ENCODE measurements at places on chromosomes 2 and 18.
A peak's percentile ranks its signal among the peaks of the same experiment; 100 is the strongest.

DNA sequence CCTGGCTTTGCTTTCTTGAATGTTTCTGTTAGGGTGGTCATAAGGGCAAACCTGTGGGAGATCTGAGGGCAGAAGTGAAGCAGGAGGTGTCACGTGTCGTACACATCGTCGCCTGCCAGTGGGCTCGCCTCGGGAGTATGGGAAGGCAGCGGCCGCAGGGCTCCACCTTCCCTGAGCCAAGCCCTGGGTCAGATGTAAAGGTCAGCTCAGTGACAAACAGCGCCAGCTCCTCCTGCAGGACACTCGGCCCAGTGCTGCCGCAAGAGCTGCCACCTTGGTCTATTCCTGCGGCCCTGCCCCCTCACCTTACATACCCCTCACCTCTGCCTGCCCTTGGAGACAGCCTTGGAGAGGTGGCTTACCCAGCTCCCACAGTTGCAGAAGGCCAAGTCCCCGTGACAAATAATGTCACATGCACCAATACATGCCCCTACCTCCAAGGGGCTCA, 64.2 kb downstream of the PSMG2 start:
- no peak for DNase-seq

- peak; percentile 88 for DNase-seq
These were observed 41.3 kb downstream of the PSMG2 start for GRCh38 chr18:12744103-12744502.

GRCh38 chr18:48455555-48456478, 46.6 kb upstream of the ZBTB7C start:
- peak; percentile 84 for DNase-seq

DNA sequence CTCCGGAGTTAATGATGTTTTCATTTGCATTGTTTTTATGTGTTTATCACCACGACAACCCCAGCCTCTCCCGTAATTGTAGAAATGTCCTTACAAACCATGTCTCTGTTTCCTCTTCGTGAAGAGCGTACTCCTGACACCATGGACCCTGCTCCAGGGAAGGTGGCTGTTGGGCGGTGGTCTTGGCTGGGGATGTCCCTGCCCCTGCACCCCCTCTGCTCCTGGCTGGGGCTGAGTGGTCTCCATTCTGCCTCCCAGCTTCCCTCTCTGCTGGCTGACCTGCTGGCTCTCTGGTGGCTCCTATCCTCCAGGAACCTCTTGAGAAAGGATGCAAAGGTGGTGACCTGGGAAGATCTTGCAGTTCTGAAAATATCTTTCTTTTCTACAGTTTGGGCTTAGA, 81.1 kb downstream of the ASB1 start:
- DNase-seq, result no peak

GRCh38 chr2:196268538-196269338, 97.4 kb upstream of the STK17B start:
- no peak for DNase-seq

DNA sequence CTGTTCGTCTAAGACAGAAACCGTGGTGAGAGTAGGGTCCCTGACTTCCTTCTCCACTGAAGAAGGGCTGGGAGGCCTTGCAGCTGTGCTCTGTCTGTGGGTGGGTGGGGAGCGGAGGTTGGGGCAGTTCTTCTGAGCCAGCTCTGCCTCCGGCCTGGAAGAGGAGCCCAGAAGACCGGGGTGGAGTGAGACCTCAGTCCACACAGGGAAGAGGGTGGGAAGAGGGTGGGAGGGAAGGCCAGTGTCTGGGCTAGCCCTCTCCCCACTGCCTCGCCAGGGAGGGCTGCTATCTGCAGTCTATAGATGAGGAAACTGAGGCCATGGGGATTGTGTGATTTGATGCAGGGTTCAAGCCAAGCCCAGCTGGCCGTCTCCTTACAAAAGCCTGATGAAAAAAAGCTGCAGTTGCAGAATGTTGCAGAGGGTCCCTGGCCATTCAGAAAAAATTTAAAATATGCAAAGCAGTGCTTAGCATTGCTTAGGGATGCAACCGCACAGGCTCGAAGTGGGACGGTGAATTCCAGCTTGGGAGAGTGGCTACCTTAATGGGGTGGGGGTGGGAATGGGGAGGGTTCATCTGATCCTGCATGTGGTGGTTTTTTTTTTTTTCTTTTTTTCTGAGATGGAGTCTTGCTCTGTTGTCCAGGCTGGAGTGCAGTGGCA, 181.6 kb upstream of the HS6ST1 start:
- DNase-seq, result no peak

- DNase-seq, result peak; percentile 98
These were observed at the start of gene MEIS1 for GRCh38 chr2:66434679-66435548. Gene MEIS1, plus strand, starts transcription at chr2:66435125. Its CDS starts 732 bp downstream, at chr2:66435857.

DNA sequence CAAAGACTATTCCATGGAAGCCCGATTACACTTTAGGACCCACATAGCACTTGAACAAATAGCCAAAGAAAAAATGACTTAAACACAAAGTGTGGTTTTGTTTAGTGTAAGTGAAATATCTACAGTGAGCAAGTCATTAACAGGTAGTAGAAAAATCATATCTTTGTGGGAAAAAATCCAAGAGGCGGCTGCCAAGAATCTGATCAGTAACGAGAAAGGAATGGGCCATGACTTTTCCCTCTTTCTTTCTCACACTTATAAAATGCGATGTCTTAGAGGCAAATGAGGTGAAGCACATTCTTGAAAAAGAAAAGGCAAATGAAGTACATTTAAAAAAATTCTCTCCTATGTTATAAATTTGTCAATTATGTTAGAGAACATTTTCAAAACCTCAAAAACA, 12.9 kb upstream of the GEMIN6 start:
- DNase-seq, result peak; percentile 78

- peak; percentile 78 for DNase-seq
These were observed 293.5 kb upstream of the SLC39A10 start for GRCh38 chr2:195363496-195363895.

- no peak for DNase-seq
These were observed 168.1 kb downstream of the AGAP1 start for GRCh38 chr2:235661952-235662351.

DNA sequence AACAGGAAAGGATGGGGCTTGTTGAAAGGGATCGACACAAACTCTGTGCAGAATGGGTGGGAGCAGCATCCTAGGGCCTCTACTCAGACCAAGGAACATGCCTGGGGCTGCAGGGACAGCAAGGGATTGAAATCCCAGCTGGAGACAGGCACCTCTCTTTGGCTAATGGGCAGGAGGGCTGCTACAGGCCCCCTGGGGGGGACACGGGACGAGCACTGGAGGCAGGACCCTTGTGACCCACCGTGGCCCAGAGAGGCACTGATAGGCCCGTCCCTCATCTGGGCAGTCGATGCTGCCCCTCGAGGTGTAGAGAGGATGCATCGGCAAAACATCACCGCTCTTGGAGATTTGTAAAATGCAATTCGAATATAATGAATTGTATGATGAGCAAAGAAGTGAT, 5.1 kb downstream of the HS1BP3 start:
- DNase-seq, result no peak

GRCh38 chr2:69581774-69582581, 61.6 kb downstream of the AAK1 start:
- DNase-seq, result peak; percentile 52

Data from GM23248 (cell line).